Left ventricle myocardium inferior (tissue), 1 donor: ENCODE measurements at places on chromosomes 2 and 18. TPM values are rescaled to one million over a fixed set of nuclear protein-coding genes. Genes with fewer than 3 reads are reported as not detected.

The CD8B2 gene
- total RNA-seq: not detected

The GKN2 gene
- total RNA-seq: not detected

The TAF4B gene
- 1.1 TPM for total RNA-seq

The UGT1A9 gene
- total RNA-seq: not detected

The CD226 gene
- total RNA-seq: 0.91 TPM

The COPS9 gene
- 190 TPM for total RNA-seq

The GLB1L gene
- total RNA-seq: 1.7 TPM

The MYO3B gene
- total RNA-seq: 0.05 TPM

The TUBB8B gene
- total RNA-seq: not detected

The TMEM247 gene
- total RNA-seq: not detected

The HRH4 gene
- total RNA-seq: 0.33 TPM

The UPP2 gene
- total RNA-seq: not detected

The ALK gene
- 0.14 TPM for total RNA-seq

The DLGAP1 gene
- total RNA-seq: 0.05 TPM

The SCN7A gene
- total RNA-seq: 22.3 TPM

The CCDC85A gene
- 4.4 TPM for total RNA-seq

The FBXO41 gene
- total RNA-seq: 0.55 TPM
